Lower lobe of right lung (tissue), 2 donors: ENCODE measurements at places on chromosomes 16 and 17. TPM values are rescaled to one million over a fixed set of nuclear protein-coding genes. Genes with fewer than 3 reads are reported as not detected.

The OTOP2 gene
- total RNA-seq: not detected

GRCh38 chr17:29595943-29596774 lies 3.2 kb downstream of the ANKRD13B start:
- H3K36me3 ChIP-seq: no peaks in the 10 kb centered on the region
- no peaks in the 10 kb centered on the region for H3K27me3 ChIP-seq
- DNase-seq: peak; percentile 35
- H3K4me3 ChIP-seq: no peak overlapping the region

GRCh38 chr17:79832218-79833109 lies 6.8 kb downstream of the CBX4 start:
- no peaks in the 10 kb centered on the region for H3K27me3 ChIP-seq
- peak; percentile 56 for DNase-seq
- peak overlapping the region; percentile 44 for H3K4me3 ChIP-seq
- H3K27ac ChIP-seq: peak overlapping the region; percentile 31
- H3K4me1 ChIP-seq: peaks cover 69% of the 10 kb centered on the region
- H3K36me3 ChIP-seq: peaks cover 22% of the 10 kb centered on the region

The ITGAL gene
- 127 TPM for total RNA-seq

The BIRC5 gene
- total RNA-seq: 1.8 TPM

- no peaks in the 10 kb centered on the region for H3K27me3 ChIP-seq
- peaks cover 87% of the 10 kb centered on the region for H3K36me3 ChIP-seq
- no peak overlapping the region for H3K4me3 ChIP-seq
- peaks cover 12% of the 10 kb centered on the region for H3K4me1 ChIP-seq
- H3K27ac ChIP-seq: no peak overlapping the region
Measured at GRCh38 chr17:82627405-82627804, 20.8 kb downstream of the WDR45B start.

GRCh38 chr17:59406808-59407381 lies 75.4 kb downstream of the YPEL2 start:
- H3K4me3 ChIP-seq: no peak overlapping the region
- H3K27me3 ChIP-seq: no peaks in the 10 kb centered on the region
- peaks cover 31% of the 10 kb centered on the region for H3K36me3 ChIP-seq
- H3K27ac ChIP-seq: no peak overlapping the region
- no peak for DNase-seq
- no peaks in the 10 kb centered on the region for H3K4me1 ChIP-seq

DNA sequence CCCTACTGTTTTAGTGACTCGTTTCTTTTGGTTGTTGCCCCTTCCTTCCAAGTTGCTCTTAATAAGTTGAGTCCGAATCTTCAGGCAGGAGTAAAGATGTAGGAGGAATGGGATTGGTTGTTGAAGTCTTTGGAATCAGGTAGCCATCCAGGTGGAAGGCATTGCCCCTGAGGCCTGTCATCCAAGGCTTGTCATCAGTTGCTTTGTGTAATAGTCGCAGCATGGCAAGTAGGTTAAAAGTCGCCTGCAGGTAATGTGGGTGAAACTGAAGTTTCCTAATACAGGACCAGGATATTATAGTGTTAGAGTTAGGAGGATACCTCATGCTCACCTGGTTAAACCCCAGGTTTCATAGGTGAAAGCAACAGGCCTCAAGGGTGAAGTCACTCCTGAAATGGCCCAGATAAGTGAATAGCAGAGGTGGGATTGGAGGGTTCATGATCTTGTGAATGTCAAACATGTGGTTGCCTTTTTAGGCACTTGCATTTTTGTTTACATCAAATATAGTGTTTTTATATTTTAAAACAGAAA lies 934 bp downstream of the PCTP start:
- H3K36me3 ChIP-seq: peaks cover 7% of the 10 kb centered on the region
- DNase-seq: no peak
- peak overlapping the region; percentile 82 for H3K4me3 ChIP-seq
- no peaks in the 10 kb centered on the region for H3K27me3 ChIP-seq

The PGAP3 gene
- total RNA-seq: 20.7 TPM

The SPN gene
- total RNA-seq: 109 TPM

The CCL7 gene
- total RNA-seq: not detected

GRCh38 chr17:6374271-6374691 lies 60.6 kb downstream of the AIPL1 start:
- H3K27ac ChIP-seq: no peak overlapping the region
- H3K36me3 ChIP-seq: no peaks in the 10 kb centered on the region
- H3K27me3 ChIP-seq: no peaks in the 10 kb centered on the region
- H3K4me3 ChIP-seq: no peak overlapping the region
- H3K4me1 ChIP-seq: no peaks in the 10 kb centered on the region
- no peak for DNase-seq

DNA sequence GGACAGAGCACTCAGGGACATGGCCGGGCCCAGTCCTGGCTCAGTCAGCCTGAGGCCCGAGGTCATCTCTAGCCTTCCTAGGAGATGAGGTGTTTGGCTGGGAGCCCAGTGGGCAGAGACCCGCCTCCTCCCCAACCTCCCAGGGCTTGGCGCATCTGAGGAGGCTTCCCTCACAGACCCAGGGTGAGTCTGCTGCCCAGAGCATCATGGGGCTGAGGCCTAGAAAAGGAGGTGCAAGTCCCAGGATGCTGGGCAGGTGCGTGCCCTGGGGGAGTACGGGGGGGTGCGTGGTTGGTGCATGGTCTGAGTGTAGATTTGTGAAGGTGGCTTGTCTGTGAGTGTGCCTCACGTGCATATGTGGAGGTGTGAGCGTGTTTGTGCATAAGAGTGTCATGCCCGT lies 4.7 kb downstream of the PDE6G start:
- DNase-seq: no peak
- peaks cover 47% of the 10 kb centered on the region for H3K27me3 ChIP-seq
- no peaks in the 10 kb centered on the region for H3K4me1 ChIP-seq
- no peak overlapping the region for H3K27ac ChIP-seq
- no peaks in the 10 kb centered on the region for H3K36me3 ChIP-seq
- H3K4me3 ChIP-seq: no peak overlapping the region

DNA sequence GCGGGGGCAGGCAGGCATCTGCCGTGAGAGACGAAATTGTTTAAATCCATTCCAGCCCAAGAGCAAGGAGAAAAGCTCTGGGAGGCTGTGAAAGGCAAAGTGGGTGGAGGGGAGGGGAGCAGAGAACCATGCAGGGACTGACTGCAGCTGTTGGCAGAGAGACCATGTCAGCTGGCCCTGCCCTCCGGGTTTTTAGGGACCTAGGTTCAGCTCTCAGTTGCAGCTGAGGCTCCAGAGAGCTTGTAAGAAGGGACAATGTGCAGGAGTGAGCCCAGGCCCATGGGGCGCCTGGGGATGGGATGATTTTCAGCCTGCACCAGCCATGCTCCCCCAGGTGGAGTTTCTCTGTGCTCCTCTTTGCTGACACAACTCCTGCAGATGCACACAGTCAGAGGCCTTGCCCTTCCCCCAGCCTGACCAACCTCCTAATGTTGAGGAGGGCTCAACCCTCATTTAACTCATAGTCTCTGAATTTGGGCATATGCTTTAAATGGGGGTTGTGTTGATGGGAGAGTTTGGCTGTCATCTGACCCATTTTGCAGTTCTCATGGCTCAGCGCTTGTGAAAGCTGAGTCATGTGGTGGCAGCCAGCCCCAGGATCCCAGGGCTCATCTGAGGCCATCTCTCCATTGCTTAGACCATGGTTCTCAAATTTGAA lies 70.9 kb downstream of the PLXDC1 start:
- H3K4me1 ChIP-seq: peaks cover 32% of the 10 kb centered on the region
- DNase-seq: no peak
- no peaks in the 10 kb centered on the region for H3K27me3 ChIP-seq
- no peaks in the 10 kb centered on the region for H3K36me3 ChIP-seq
- no peak overlapping the region for H3K4me3 ChIP-seq

GRCh38 chr16:55809851-55810250 lies 23.0 kb downstream of the CES1 start:
- no peak for DNase-seq
- no peak overlapping the region for H3K4me3 ChIP-seq
- no peaks in the 10 kb centered on the region for H3K4me1 ChIP-seq
- no peaks in the 10 kb centered on the region for H3K36me3 ChIP-seq
- no peak overlapping the region for H3K27ac ChIP-seq
- H3K27me3 ChIP-seq: no peaks in the 10 kb centered on the region

GRCh38 chr16:13953501-13953900 lies 33.5 kb downstream of the ERCC4 start:
- H3K4me1 ChIP-seq: peaks cover 15% of the 10 kb centered on the region
- H3K27me3 ChIP-seq: no peaks in the 10 kb centered on the region
- H3K27ac ChIP-seq: no peak overlapping the region
- no peak for DNase-seq
